NCI-H460 (cell line): ENCODE measurements at places on chromosomes 2 and 18.

- no peak for DNase-seq
Observed at GRCh38 chr2:5454051-5454390, 238.2 kb upstream of the SOX11 start.

- DNase-seq: no peak
Observed at GRCh38 chr2:86211033-86211795, 12.0 kb downstream of the MRPL35 start.

DNA sequence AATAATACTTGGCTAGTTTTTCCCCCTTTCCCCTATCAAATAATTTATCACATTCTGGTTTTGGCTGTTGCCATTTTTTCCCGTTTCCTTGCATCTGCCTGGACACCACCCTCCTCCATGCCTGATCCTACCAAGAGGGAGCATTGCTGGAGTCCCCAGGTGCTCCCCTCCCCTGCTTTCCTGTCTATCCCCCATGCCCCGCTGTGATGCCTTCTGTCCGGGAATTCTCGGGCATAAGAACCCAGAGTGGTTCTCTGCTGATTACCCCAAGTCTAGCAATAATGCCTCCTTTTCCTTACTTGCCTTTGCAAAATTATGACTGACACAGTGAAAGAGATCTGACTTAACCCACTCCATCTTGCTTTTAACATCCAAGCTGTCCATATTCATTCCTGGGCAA lies 248.0 kb upstream of the PXDN start:
- DNase-seq: no peak

GRCh38 chr18:56067969-56068671 lies 480.1 kb upstream of the TCF4 start:
- DNase-seq: no peak

GRCh38 chr18:48832938-48833700 lies 117.6 kb downstream of the SMAD7 start:
- DNase-seq: no peak

- no peak for DNase-seq
Observed at GRCh38 chr2:15675456-15676195, 84.0 kb downstream of the DDX1 start.

GRCh38 chr18:48030616-48031480 lies 100.4 kb upstream of the SMAD2 start:
- peak; percentile 50 for DNase-seq

DNA sequence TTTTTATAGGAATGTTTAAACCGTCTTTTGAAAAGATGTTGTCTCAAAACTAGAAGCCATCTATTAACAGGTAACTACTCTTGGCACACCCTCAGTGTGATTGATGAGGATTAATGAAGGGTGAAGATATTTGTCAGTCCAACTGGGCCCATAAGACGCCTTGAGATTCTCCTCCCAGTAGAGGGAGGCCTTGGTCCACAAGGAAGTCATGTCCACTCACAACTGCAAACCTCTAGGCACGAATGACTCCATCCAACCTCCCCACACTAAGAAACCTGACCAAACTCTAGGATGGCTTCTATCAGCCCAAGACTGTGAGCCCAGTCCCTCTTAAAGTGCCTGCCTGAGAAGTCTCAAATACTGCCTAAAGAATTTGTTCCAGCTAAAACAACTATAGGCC lies 19.2 kb upstream of the GRP start:
- no peak for DNase-seq

GRCh38 chr2:239150125-239151011 lies 250.5 kb downstream of the HDAC4 start:
- no peak for DNase-seq

- no peak for DNase-seq
Observed at GRCh38 chr2:35651688-35652323, 703.8 kb upstream of the CRIM1 start.

DNA sequence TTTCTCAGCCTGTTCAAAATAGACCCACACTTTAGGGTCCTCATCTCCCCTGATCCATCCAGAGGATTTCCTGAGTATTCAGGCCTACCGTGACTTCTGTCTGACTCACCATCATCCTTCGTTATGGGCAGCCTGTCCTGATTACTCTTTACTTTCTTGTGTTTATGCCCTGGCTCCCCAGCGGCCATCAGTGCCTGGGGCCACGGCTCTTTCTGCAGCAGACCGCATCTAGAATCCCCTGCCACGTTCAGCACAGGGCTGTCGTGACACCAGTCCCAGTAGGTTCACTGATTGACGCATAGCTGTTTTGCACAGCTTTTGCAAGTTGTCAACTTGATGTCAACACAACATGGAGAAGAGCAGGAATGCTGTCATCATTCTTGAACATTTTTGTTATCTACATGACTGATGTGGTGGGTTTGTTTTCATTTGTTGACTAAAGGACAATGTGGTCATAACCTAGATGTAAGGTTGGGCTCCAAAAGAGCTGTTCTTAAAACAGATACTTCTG lies 225.6 kb downstream of the HAUS1 start:
- DNase-seq: no peak

GRCh38 chr2:23721454-23721826 lies 205.5 kb downstream of the ATAD2B start:
- no peak for DNase-seq

DNA sequence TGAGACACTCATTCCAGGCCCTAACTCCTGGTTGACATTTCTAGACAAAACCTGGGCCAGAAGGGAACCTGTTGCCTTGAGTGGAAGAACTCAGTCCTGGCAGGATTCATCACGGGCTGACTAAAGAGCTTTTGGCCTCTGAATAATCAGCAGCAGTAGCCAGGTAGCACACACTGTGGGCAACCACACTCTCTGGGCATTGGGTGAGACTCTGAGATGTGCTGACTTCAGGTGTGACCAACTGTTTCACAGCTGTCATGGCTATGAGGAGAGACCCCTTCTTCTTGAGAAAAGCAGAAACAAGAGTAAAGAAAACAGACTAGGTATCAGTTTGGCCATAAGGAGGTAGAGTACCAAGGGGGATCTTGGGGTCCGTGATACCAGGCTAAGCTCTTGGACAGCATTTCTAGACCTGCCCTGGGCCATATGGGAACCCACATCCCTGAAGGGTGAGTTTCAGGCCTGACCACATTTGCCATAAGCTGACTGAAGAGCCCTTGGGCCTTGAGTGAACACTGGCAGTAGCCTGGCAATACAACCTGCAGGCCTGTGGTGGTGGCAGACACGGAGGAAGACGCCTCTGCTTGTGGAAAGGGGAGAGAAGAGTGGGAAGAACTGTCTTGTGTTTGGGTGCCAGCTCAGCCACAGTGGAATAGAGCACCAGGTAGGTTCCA lies 230.9 kb downstream of the DLGAP1 start:
- no peak for DNase-seq

DNA sequence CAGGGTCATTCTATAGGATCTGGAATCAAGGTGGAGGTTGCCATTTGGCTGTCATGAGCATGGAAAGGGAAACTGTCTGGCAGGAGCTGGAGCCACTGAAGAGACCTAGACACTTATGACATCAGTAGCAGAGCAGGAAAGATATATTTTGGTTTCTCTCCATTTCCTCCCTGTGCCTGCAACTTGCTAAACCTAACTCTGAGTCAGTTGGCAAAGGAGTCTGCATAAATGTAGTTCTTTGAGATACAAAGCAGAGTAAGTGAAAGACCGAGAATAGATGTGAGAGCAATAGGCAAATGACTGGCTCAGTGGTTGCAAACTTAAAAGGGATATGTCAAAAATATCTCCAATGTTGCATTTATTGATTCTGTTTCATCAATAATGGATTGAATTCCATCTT lies 757.7 kb downstream of the KCNJ3 start:
- no peak for DNase-seq

DNA sequence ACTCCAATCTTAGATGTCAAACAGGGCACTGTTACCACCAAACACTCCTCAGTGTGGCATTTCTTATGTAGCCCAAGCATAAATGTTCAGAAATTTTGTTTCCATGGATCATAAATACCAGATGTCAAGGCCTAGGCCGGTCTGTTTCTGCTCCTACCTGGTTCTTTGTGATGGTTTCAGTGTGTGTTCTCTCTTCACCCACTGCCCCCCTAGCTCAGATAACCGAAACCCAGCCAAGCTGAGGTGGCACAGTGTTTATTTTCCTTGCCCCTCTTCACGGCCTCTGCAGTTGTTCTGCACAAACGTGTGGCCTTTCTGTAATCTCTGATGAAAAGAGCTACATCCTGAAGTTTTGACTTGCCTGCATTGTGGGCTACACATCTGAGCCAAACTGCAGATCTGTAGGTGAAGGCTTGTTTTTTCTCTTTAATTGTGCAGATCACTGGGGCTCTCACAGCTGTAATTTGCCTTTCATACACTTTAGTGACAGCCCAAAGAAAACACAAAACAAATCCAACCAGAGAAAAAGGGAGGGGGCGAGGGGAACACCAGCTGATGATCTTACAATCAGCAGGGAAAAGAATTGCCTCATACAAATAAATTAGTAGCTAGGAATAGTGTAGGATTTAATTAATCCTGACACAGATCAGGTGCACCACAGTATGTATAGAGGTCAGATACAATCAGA lies 99.1 kb downstream of the NRP2 start:
- DNase-seq: no peak

DNA sequence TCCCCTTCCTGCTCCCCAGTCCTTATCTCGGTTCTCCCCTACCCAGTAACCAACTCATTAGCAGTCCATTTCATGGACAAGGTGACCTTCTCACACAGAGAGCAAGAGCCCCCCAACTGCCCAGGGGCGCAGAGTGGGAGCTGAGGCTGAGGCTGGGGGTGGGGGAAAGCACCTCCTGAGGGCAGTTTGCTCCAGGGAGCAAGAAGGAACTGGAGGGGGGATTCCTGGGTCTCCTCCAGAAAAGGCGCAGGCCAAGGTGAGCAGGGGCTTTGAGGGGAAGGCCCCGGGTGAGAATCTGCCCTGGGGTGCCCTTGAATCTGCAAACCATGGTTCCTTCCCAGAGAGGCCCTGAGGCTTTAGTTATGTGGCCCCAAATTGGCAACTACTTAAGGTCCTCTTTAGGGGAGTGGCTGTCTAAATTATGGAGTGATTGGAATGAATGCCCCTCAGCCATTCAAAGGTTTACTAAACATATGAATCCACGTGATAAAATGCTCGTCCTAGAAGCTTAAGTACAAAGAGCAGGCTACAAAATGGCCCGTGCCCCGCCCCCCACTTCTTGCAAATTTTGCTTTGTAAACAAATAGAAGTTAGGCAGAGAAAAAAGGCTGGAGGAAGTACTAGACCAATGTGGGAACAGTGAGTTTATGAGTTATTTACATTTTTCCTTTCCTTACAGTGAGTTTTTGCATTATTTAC lies 123.5 kb upstream of the HS6ST1 start:
- no peak for DNase-seq

- DNase-seq: no peak
Observed at GRCh38 chr18:62091487-62092120, 95.3 kb downstream of the PIGN start.

GRCh38 chr2:180614776-180615175 lies 365.6 kb upstream of the UBE2E3 start:
- DNase-seq: no peak
